T-helper 1 cell (primary cell): ENCODE measurements at places on chromosomes 16 and 17.

DNA sequence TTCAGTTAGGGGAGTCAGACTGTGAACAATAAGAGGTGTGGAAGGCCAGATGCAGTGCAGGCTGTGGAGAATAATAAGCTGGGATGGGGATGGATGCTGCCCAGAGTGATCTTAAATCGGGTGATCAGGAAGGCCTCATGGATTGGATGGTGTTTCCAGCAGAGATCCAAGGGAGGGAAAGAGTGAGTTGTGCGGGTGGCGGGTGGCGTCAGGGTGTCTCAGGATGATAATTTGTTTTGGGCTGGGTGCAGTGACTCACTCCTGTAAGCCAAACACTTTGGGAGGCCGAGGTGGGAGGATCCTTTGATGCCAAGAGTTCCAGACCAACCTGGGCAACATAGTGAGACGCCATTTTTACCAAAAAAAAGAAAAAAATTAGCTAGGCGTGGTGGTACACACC, 7.9 kb downstream of the CLUAP1 start:
- DNase-seq: no peak

- DNase-seq: no peak
Observed at GRCh38 chr17:4898351-4898750, 985 bp upstream of the C17orf107 start.

- no peak for DNase-seq
Observed at GRCh38 chr17:17682293-17682736, 1.1 kb downstream of the RAI1 start.

- no peak for DNase-seq
Observed at GRCh38 chr16:81987706-81988105, 23.6 kb downstream of the SDR42E1 start.

- no peak for DNase-seq
Observed at GRCh38 chr16:67935101-67935401, 1.6 kb downstream of the PSMB10 start.

DNA sequence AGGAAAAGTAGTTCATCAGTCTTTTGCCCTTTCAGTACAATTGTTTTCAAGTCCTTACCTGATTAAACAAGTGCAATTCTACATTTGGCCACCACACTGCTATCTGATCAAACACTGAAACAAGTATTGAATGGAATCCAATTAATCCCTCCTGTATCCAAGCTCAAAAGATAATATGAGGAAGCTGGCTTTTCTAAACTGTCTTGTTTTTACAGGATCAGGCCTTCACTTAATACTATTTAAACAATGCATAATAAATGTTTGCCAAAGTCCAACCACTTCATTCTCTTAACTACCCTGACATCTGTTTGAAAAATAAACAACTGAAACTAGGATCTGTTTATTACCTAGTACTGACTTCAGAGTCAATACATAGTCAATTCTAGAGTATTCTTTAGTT, 131.6 kb downstream of the MRTFB start:
- no peak for DNase-seq

GRCh38 chr17:64635647-64636305, 26.3 kb downstream of the SMURF2 start:
- DNase-seq: no peak

DNA sequence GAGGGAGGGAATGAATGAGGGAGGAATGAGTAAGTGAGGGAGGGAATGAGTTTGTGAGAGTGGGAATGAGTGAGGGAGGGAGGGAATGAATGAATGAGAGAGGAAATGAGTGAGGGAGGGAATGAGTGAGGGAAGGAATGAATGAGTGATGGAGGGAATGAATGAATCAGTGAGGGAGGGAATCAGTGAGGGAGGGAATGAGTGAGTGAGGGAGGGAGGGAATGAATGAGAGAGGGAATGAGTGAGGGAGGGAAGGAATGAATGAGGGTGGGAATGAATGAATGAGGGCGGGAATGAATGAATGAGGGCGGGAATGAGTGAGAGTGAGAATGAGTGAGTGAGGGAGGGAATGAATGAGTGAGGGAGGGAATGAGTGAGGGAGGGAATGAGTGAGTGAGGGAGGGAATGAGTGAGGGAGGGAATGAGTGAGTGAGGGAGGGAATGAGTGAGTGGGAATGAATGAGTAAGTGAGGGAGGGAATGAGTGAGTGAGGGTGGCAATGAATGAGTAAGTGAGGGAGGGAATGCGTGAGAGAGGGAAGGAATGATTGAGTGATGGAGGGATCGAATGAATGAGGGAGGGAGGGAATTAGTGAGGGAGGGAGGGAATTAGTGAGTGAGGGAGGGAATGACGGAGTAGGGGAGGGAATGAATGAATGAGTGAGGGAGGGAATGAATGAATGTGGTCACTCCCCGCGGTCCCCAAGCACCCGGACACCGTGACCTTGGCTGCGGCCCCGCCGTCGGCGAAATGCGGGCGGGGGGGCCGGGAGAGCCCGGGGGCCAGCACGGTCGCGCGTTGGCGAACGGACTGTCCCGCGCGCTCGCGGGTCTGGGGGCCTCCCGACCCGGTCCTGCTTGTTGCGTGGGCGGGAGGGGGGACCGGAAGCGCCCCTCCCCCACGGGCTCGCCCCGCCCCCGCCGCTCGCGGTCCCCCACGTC, 1.1 kb upstream of the UBE2I start:
- DNase-seq: no peak

DNA sequence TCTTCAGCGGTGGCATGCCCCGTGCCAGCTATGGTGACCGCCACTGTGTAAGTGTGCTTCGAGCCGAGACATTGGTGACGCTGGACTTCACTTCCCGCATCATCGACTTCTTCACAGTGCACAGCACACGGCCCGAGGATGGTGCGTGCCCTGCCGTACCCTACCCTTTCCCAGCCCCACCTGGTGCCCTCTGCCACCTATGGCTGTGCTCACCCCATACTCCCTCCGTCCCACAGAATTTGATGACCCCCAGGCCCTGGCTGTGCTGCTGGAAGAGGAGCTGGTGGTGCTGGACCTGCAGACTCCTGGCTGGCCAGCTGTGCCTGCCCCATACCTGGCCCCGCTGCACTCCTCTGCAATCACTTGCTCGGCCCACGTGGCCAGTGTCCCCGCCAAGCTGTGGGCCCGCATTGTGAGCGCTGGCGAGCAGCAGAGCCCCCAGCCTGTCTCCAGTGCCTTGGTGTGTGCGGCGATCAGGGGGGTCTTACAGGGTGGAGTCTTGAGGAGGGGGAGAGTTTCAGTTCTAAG, 9.5 kb downstream of the LLGL1 start:
- no peak for DNase-seq

GRCh38 chr16:58499615-58500351, at the start of gene NDRG4:
Gene NDRG4, plus strand, starts transcription at chr16:58500143. Its CDS starts 106 bp downstream, at chr16:58500249.
- peak; percentile 32 for DNase-seq

GRCh38 chr17:28252436-28252835, 66.6 kb upstream of the TMEM97 start:
- no peak for DNase-seq

GRCh38 chr16:57815987-57816745, 13.9 kb upstream of the KIFC3 start:
- DNase-seq: peak; percentile 37

DNA sequence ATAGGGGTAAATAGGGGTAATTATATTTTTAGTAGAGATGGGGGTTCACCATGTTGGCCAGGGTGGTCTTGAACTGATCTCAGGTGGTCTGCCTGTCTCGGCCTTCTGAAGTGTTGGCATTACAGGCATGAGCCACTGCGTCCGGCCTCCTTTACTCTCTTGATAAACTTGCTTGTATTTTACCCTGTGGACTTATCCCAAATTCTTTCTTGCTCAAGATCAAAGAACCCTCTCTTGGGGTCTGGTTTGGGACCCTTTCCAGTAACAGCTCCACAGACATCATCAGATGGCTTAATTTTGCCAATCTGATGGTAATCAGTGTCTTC, 5.6 kb upstream of the C1QTNF1 start:
- DNase-seq: no peak

DNA sequence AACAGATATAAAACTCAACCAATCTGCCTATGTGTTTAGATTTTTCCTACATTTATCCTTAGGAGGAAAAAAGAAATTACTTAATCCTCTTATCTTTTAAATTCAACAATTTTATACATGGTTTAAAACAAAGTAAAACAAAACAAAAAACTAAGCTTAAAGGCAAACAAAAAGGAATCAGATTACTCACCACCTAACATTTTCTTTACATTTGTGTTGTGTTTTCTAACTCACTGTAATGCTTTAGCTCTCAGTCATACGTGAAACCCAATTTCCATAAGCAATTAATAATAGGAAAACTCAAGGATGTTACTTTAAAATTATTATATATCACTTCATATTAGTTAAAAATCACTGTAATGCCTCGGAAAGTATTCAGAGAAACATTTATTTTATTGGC, 6.7 kb upstream of the IRX5 start:
- no peak for DNase-seq

DNA sequence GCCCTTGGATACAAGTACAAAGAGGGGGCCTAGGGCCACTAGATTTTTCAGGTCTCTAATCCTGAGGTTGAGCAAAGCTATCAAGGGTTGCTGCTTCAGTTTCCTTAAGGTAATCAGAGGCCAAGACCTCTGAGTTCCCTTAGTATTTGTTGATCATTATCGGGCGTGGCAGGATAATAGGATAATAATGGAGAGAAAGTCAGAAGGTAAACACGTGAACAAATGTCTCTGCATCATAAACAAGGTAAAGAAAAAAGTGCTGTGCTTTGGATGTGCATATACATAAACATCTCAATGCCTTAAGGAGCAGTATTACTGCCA, 41.5 kb upstream of the YPEL2 start:
- DNase-seq: no peak

DNA sequence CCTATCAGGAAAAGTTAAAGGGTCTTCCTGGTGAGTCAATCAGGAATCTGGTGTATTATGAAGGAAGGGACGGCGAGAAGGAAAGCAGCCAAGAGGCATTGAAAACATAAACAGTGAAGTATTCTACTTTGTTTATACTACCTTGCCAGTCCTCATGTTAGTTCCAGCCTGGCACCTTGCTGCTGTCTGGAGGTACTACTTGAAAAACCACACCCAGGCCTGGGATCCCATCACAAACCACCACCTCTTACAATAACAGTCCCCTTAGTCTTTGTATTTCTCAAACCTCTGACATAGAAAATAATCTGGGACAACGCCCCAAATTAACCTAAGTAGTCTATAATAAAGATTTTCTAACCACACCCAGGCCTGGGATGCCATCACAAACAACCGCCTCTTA, 676.7 kb upstream of the SOX9 start:
- DNase-seq: no peak

DNA sequence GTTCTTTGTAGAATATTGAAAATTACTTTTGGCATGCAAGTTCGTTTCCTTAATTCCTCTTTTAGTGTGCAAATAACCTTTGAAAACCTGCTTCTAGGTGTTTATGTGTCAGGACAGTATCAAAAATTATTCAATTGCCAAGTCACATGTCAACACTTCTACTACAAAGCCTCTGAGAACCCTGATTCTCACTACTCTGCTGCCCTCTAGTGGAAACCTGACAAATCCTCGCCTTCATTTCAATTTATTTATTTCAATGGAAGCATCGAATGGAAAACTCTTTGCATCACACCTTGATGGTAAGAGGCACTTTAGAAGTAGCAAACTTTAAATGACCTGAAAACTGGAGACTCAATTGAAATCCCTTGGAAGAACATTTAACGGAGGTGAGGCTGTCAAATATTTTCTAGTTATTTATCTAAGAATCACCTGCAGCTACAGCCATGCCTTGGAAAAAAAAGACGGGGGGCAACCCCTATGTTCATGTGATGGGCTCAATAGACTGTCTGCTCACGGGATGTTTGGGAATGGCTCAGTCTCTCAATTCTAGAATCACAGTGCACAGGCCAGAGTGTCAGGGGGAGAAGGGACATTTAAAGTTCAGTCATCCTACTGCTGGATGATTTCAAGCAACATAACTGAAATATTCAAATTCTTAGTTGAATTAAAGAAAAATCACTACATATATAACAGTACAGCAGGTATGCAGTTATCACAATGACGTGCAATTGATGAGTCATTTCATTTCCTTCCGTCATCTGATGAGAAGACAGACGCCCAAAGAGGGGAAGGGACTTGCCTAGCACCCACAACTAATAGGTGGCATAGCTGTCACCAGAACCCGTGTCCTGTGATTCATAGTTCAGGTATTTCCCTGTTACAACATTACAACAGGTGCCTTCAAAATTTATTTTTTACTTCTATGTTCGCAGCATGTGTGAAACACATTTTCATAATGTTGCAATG, 563.9 kb downstream of the TOX3 start:
- no peak for DNase-seq

DNA sequence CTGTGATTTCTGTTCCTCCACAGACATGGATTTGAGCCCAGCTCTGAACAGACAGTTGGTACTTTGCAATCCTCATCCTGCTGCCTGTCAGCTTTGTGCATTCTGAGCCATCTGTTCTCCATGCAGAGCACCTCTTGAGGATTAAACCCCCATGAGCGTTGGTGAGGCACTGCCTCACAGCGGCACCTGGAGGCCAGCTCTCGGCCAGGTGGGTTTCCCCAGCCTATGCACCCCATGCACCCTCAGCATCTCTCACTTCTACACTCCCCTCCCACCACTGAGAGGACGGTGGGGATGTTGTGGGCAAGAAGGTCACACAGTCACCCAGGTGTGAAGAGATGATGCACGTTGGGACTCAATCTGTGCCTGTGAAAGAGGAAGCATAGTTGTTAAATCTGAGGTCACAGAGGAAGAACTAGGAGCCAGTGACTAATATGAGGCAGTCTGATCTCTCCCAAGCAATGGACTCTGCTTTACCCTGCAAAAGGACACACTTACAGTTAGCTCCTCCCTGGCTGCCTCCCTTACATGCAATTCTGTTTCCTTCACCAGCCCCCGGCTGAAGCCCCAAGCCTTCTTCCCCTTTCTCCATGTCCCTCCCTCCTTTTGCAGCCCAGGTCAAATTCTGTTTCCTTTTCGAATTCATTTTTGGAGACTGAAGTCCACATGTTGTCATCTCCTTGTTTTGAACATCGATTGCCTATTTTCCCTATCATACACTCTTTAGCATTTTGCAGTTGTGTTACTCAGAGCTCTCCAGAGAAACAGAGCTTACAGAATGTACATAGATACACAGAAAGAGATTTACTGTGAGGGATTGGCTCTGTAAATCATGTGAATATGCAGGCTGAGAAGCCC, 58.5 kb downstream of the HS3ST3B1 start:
- DNase-seq: no peak
